Activated gamma-delta T cell treated with anti-CD3 and anti-CD28 coated beads, Interleukin-2, amount 50 U/mL, for 16 hours (primary cell): ENCODE measurements at places on chromosomes 5 and 9.

GRCh38 chr9:121831869-121832268, 180.4 kb downstream of the DAB2IP start:
- DNase-seq = no peak

GRCh38 chr5:74404574-74405508, 235.7 kb downstream of the ENC1 start:
- no peak for DNase-seq

- DNase-seq = no peak
These were observed 78.4 kb downstream of the TSPAN17 start for GRCh38 chr5:176725521-176726280.

- no peak for DNase-seq
These were observed 96.9 kb downstream of the ATG10 start for GRCh38 chr5:82068723-82069122.

DNA sequence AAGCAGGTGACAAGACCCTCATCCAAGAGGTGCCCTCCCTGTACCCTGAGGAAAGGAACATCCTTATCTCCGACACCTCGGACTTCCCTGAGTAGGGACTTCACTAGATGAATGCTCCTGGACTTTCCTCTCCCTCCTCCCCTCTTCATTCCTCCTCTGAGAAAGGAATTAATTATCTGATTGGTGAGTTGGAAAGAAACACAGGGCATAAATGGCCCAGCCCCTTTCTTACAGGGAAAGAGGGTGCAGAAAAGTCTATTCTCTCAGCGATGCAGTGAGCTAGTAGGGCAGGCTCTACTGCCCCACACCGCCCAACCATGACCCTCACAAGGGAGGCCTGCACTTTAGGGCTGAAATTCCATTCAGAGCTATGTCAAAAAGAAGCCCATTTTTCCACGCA, 87.5 kb downstream of the TTC39B start:
- DNase-seq = no peak

DNA sequence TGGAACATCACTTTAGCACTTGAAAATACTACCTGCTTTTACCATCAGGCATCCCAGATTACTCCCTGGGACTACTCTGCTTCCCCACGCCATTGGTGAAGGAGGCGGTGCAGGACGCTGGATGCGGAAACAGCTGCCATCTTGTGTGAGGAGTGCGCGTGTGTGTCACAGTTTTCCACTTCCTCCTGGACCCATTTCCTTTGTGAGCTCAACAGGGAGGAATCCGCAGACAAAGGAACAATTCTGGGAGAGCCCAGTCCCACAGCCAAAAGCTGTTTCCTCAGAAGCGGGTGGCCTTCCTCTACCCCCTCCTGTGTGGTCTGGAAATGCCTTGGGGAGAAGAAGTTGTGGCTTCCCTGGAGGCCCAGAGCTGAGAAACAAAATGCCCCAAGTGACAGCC, 16.8 kb downstream of the AFAP1L1 start:
- no peak for DNase-seq

DNA sequence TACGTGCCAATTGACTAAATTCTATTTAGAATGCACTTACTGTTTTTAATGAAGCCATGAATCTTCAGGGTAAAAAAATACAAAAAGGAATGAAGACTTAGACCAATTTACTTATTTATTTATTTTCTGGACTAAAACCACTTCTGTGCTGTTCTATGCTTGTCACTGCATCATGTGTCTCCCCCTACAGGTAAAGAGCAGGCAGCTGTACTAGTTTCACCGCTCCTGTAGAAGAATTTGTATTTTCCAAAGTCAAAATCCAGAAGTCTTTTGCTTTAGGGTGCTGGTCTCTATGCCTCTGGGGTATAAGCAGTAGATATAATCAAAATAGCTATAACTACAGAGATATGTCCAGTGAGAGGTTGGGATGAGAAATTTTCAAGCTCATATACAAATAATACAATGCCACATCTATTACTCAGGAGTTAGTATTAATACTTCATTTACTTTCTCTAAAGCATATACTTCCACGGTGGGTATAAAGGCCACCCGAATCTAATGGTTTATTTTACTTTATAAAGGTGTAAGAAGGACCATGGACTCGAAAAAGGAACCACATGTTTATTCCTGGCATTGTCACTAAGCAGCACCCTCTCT, 591.5 kb downstream of the RAB3C start:
- DNase-seq = peak; percentile 7

DNA sequence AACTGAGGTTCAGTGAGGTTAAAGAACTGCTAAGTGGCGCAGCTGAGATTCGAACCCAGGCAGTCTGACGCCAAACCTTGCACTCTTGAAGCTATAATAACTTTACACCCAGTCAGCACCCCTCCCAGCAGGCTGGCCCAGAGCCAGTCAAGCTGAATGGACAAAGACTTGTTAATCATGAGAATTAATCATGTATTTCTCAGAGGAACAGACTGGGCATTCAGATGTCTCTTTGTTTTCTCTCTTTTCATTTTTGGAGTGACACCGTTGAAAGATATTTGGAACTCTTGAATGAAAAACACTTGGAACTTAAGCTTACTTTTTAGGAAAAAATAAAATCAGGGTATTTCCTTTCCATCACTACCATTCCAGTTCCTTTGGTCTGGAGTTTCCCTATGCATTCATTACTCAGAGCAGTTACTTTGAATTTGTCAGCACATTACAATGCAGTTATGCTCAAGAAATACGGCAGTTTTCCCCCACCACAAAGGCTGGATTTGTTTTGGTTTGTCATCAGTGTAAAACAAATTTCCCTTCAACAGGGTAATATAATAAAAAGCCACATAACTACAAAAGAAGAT, 22.6 kb upstream of the MAMDC2 start:
- DNase-seq = no peak

- DNase-seq = no peak
These were observed 47.1 kb downstream of the THBS4 start for GRCh38 chr5:80082281-80082680.

GRCh38 chr5:80935811-80936385, 24.3 kb upstream of the RASGRF2 start:
- no peak for DNase-seq

DNA sequence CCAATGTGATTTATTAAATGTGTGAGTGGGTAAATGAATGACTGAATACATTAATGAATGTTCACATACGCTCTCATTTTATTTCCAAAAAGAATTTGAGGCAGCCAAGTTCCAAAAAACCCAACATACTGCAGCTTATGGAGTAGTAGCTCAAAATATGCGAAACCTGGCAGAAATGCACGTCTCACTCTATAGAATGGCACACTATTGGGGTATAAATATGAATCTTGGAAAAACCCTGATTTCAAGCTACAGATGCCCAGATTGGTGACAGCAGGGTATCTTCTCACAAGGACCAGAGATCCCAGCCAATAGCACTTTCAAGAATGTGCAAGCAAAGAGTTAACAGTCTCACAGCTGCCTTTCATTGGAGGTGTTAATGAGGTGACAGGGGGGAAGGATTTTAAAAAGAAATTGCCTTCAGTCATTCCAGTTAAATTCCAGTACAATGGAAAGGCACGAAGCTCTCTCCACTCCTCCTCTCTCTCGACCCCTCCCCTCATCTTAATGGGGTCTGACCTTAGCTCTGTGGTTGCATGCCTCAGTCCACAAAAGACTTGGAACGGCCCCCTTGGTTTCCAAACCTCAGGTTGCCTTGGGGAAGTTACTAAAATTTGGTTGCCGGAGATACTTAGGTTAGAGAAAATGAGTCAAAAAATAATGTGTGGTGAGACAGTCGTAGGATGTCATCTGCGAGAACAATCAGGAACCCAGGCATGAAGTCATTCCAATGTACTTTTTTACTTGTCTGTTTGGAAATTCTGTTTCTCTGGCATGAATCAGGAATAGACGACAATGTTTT, 307.4 kb downstream of the NFIB start:
- no peak for DNase-seq

- DNase-seq = no peak
These were observed 803.4 kb upstream of the CDH10 start for GRCh38 chr5:25448190-25448621.

DNA sequence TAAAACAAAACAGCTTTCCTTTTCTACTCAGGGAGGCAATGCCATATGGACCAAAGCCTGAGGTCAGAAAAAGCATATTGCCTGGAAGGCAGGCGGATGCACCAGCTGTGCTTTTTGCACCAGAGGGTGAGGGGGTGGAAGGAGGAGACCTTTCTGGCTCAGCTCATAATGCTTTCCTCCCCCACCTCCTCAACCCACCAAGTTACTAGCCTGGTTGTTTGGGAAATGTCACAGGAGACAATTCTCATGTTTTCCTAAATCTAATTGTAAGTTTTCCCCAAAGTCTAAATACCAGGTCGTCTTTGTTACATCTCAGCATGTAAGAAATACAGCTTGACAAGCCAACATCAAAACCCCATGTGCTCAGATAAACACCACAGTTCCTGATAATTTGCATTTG, 72.6 kb upstream of the DMRTA1 start:
- DNase-seq = no peak

DNA sequence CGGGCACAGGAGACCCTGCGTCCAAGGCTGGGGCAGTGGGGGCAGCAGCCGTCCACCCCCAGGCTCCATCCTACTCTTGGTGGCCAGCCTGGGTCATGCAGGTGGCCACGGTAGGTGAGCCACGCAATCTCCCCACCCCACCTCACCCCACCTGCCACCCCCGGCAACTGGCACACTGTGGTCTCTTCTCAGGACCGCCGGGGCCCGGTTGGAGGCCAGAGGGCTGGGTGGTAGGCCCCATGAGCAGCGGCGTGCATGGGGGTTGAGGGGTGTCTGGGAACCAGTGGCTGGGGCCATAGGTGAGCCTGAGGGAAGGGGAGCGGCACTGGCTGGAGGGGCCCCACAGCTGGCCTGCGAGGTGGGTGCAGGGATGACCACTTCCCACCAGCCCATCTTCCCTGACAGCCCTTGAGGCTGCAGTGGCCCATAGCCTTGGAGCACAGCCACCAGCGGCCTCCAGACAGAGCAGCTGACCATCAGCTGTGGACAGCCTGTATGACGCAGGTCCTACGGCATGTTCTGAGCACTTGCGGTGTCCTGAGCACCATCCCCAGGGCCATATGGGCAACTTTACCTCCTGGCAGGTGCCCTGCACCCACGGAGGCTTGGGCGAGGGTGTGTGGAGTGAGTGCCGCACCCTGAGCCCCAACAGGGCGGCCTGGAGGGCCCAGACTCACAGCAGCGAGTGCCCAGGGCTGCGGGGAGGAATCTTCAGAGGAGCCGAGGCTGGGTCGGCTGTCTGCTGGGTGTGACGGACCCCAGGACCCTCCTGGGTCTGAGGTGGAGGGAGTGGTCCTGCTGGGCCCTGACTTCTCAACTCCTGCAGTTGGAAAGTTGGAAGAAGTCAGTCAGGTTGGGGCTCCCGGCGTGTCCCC, 47.4 kb downstream of the KCNT1 start:
- no peak for DNase-seq

DNA sequence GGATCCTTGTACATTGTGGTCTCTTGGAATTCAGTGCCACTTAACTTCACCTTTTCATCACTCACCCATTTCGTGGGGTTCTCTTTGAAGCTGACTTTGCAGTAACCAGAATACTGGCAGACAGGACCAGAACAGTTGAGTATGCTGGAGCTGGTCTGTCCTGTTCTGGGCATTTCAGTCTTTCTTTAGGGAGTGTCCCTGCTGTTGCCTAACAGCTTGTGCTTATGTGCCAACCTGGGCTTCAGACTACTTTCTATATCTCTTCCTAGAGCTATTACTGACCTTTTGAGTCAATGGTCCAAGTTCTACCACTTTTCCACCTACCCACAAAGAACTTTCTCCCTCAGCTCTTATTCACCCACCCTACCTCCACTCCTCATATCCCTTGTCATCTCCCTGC, 10.0 kb upstream of the INSL6 start:
- no peak for DNase-seq

GRCh38 chr5:170491479-170491878, 12.3 kb upstream of the KCNIP1 start:
- no peak for DNase-seq

DNA sequence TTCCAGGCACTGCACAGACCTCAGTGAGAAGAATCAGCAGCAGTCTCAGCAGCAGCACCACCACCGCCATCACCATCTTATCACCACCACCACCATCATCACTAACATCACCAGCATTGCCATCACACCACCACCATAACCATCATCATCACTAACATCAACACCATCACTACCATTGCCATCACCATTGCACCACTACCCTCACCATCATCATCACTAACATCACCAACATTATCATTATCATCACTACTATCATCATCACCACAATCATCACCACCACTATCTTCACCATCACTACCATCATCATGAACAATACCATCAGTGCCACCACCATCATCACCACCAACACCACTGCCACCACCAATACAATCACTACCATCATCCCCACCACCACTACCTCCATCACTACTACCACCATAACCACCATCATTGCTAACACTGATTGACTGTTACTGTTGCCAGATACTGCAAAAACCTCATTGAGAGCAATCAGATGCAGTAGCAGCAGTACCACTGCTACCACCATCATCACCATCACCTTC, 61.7 kb downstream of the ABLIM3 start:
- no peak for DNase-seq

DNA sequence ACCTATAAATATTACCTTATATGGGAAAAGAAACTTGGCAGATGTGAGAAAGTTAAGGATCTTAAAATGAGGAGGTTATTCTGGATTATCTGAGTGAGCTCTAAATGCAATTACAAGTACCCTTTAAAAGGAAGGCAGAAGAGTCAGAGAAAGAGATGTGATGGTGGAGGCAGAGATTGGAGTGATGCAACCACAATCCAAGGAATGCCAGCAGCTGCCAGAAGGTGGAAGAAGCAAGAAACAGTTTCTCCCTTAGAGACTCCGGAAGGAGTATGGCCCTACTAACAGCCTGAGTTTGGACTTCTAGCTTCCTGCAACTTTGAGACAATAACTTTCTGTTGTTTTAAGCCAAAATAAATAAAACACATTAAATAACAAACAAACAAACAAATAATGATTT, 108.7 kb upstream of the PRLR start:
- DNase-seq = no peak

GRCh38 chr9:135612437-135612836, 26.9 kb downstream of the GLT6D1 start:
- no peak for DNase-seq

GRCh38 chr9:5186416-5187169, 1.2 kb upstream of the INSL6 start:
- peak; percentile 30 for DNase-seq

GRCh38 chr9:6354072-6354686, 26.0 kb downstream of the TPD52L3 start:
- peak; percentile 12 for DNase-seq
